ENCODE measurements at places on chromosomes 6 and 20.

- no peak for DNase-seq
Observed at GRCh38 chr6:147546501-147547368, 38.2 kb downstream of the SAMD5 start.

GRCh38 chr20:32227744-32228688, 20.3 kb downstream of the POFUT1 start:
- DNase-seq, result no peak

- no peak for DNase-seq
Observed at GRCh38 chr6:3442431-3443220, 14.2 kb downstream of the SLC22A23 start.

DNA sequence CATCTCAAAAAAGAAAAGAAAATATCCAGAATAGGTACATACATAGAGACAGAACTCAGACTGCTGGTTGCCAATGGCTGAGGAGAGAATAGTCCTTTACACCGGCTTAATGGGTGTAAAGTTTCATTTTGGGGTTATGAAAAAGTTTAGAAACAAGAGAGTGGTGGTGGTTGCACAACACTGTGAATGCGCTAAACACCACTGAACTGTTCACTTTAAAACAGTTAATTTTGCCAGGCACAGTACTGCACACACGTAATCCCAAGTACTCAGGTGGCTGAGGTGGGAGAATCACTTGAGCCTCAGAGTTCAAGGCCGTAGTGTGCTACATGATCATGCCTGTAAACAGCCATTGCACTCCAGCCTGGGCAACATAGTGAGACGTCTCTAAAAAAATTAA, 7.6 kb downstream of the ILRUN start:
- no peak for DNase-seq

DNA sequence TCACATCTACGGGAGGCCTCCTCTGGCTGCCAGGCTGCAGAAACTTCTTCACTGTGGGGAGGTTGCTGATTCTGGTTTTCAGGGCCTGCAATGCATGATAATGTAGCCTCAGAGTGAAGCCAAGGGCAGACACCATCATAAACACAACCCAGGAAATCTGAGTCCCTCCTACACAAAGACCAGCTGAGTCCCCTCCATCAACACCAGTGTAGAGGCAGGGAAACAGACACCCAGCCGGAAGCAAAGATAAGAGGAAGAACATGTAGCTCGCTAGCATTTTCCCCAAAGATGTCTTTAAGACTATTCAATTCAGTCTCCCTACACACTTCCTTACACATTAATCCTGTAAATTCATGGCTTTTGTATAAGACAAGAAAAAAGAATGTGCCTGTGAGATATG, 23.6 kb downstream of the GSTA2 start:
- no peak for DNase-seq

Data from stimulated activated CD4-positive, alpha-beta T cell treated with anti-CD3 and anti-CD28 coated beads, Interleukin-15, amount 100 ng/mL, for 1 hour (primary cell).